Activated CD8-positive, alpha-beta memory T cell treated with anti-CD3 and anti-CD28 coated beads for 4 hours (primary cell): ENCODE measurements at places on chromosomes 4 and X.

DNA sequence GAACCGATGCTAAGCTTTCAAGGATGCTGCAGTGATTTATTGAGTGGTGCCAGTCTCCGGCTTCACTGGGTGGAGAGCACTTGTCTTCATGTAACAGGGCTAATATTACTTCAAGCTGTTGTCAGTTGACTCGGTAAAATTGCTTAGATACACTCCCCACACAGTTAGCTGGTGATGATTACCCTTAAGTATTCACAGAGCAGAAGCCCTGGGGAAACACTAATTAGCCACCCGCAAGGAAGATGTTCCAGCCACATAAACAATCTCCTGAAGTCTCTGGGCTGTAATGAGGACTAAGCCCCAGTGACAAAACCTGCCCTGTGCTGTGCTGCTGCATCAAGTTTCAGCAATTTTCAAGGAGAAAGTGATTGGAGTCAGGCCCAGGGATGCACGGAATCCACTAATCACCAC is 37.3 kb upstream of the GK2 start:
- no peak for DNase-seq

- DNase-seq, result no peak
Observed at GRCh38 chrX:54180403-54180802, 2.7 kb downstream of the FAM120C start.

DNA sequence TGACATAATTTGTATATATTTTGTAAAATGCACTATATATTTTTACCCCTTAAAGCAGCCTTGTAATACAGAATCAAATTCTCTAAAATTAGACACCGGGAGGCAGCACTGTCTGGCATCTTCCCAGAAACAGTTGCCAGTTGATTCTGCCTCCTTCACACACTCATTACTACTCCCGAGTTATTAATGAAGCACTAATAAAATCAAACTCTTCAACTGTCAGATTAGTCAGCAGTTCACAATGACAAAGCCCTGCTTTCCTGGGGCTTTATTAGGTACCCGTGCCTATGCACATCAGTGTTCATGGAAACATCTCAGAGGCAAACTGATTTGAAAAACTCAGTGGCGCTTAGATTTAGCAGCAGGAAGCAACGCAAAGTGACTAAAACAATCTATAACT is 103.5 kb upstream of the VEGFC start:
- no peak for DNase-seq

DNA sequence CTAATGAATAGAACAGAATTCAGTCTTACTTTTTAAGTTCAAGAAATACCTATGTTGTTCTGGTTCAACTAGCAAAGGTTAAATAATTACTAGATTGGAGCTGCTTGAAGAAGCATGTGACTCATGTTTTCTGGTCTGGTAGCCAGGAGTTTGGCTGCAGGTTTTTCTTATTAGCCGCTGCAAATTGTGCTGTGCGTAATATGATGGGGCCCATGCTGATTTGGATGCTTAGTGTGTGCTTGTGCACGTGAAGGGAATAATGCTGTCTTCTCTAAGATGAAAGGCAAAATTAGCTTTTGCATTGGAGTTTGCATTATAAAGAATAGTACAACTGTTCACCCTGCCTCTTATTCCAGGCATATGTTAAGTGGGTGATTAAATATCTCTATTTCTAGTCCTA is 219.6 kb downstream of the SNCA start:
- DNase-seq, result no peak

DNA sequence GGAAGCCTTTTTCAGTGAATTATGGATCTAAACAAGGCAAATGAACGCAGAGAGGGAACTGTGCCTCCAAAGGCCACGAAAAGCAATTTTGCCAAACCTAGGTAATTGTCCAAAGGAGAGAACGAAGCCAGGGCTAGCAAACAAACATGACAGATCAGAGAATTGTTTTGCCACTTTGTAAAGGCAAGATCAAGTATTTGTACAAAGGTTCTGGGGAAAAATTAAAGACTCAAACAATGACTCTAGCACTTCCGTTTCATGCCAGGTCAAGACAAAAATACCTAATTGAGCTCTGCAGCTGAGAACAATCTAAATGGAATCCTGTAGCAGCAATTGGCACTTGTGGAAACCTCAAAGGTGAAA is 8.5 kb downstream of the RBM47 start:
- DNase-seq, result no peak

DNA sequence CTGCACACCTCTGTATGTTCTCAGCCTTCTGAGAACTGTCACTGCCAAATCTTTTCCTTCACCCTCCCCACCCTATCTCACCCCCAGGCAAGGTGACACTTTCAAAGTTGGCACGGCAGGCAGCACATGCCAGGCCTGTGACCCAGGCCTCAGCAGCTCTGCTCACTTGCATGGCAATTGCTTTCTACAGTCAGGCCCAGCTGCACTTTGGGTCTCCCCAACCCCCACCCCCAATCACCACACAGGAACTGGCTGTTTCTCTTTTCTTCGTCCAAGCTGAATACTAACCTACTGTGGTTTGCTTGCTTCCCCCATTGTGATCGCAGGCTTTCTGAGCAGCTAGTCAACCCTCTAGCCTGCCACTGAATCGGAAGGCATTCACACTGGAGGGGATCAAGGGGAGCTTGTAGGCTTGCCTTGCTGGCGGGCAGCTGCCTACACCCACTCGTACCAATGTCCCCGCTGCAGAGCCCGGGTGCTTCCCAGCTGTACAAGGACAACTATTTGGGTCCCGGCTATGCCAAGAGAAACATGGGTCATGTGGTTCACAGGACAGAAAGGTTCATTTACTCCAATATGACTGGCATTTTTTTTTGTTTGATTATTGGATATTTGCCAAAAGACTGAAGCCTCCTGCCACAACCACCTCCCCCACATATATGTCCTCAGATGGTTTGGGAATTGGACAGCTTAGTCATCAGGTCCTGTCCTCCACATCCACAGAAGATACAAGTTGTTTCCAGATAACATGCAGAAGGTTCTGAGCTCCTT is 28.1 kb downstream of the SLC25A43 start:
- DNase-seq, result no peak

GRCh38 chr4:5801696-5802095 is 90.7 kb downstream of the EVC start:
- DNase-seq, result no peak

DNA sequence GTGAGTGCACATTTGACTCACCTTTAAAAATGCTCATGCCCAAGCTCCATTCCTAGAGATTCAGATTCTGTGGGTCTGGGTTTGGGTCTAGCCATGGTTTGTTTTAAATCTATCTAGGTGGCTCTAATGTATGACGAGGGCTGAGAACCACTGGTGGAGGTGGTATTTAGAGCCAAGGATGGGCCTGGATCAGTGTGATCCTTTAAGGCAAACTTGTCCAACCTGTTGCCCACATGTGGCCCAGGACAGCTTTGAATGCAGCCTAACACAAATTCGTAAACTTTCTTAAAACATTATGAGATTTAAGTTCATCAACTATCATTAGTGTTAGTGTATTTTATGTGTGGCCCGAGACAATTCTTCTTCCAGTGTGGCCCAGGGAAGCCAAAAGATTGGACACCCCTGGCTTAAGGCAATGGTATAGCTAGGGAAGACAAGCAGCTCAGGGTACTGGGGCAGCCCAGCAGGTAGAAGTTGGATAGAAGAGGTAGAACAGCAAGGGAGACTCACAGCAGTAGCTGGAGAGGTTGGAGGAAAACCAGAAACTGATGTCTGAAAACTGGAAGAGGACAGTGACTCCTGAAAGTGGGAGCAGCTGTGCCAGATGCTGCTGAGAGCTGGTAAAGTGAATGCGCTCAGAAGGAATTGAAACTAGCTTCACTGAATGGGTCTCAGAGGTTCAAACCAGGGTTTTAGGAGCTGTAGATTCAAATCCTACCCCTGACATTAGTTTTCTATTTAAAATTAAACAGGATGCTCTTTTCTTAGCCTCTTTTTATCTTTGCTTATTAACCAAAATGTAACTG is 18.2 kb downstream of the ADD1 start:
- no peak for DNase-seq

DNA sequence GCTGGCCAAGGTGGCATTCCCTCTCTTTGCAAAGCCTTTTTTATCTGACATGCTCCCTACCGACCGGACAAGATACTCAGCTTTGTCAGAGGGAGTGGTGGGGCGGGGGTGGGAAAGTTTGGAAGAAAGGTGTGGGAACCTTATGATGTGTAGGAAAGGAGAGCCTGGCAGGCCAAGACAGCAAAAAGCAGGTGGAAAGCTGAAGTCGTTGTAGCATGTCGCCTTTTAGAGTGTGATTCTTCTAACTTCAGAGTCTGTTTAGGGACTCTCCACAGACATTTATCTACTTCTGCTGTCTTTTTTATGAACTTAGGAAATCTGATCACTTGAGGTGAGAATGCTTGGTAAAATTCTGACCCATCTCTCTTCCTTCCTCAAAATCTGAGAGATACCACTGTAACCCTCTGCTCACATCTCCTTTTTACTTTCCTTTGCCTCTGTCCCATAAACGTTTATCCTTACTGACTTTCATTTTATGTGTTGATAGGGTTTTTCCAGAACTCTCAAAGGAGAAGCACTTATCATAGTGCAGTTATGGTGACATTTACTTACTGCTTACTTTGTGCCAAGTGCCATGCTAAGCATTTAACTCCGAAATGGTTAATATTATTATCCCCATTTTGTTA is 8.2 kb upstream of the RUFY3 start:
- DNase-seq, result no peak

DNA sequence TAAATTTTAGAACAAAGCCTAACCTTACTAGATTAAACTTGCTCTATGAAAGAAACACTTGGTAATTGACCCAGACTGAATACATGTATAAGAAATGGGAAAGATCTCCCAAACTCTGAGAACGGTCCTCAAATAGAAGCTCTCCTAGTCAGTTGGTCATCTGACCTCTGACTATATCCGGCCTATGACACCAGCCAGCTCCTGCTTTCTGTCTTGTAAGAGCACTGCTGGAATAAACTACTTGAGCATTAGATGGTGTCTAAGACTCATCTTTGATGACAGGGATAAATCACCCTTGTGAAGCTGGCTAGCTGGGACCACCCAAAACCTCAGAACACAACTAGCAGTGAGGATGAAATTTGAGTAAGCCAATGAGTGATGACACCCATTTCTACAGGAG is 24.2 kb downstream of the LRIT3 start:
- DNase-seq, result no peak

DNA sequence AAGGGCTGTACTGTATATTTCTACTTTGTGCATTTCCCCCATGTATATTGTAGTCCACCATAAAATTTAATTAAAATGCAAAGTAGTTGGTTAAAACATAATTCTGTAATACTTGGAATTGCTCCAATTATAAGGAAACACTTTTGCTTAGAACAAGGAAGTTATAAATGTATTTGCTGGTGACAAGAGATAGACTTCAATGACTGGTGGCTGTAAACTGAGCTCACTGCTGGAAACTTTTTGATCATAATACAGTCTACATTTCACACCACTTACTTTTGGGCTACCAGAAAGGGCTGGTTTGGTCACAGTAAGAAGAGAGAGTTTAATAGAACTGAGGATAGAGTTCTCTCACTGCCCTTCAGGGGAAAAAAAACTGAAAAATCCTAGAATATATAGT is 32.7 kb downstream of the DCAF8L2 start:
- no peak for DNase-seq

GRCh38 chrX:136055651-136056221 is 70.5 kb downstream of the SLC9A6 start:
- DNase-seq, result no peak

DNA sequence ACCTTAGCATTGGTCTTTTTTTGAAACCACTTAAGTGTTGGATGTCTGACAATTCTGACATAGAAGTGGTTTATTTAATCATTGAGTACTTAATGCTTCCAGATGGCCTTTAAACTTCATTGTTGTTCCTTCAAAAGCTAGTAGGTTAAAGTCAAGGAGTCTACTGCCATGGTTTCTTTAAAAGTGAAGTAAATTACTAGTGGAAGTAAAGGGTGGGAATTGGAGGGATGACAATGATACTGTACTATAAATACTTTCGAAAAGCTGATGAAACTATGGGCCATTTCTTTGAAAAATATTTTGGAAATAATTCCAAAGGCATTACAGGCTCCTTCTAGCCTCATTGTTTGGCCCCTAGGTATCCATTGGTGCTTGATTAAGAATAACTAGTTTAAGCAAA is 51.9 kb downstream of the ATP10D start:
- DNase-seq, result no peak

DNA sequence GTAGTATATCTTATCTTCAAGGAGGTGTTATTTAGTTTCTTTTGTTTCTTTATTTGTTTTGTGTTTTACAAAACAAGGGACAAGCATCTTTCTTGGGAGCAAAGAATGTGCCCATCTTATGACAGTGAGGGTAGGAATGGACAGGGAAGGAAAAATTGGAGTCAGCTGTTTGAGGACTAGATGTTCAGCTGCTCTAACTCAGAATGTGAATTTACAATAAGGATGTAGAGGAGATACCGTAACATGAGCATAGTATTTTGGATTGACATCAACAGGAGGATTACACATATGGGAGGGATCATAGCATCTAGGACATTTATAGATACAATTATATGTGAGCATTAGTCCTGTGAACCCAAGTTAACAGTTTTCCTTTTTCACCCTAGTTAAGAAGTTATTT is 89.0 kb upstream of the GK2 start:
- no peak for DNase-seq

DNA sequence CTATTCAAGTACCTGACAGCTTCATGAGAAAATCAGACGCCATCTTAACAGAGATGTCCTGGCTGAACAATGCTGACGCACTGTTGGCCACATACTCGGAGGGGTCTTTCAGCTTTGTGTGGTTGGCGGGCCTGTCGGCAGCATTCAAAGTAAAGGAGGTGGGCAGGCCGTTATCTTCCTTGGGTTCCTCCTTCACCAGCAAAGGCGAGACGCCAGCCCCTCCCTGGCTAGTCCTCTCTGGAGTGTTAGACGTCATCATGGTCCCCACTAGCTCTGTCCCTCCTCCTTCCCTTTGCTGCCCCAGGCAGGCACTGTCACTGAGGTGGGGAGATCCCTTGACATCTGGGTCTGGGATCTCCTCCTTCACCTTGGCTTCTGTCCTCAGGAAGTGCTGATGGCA is 53.0 kb downstream of the ZNF827 start:
- DNase-seq, result no peak

- no peak for DNase-seq
Observed at GRCh38 chrX:63101879-63102620, 249.1 kb downstream of the SPIN4 start.
